ENCODE measurements at places on chromosomes 2 and 18.

DNA sequence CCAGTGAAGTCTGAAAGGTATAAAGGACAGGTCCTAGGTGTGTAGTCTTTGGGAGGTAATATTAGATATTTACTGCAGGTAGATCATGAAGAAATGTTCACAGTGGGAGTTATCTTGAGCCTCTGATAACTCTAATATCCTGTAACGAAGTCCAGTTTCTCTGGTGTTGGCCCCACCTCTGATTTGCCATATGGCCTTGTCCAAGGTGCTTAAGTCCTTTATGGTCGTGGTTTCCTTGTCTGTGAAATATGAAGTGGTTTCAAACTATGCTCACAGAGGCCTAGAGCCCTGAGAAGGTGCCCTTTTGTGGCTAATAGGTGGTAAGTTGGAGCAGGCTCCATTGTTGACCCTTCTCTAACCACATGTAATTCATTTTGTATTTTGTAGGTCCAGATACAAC is 190.7 kb downstream of the ICOS start:
- no peak for DNase-seq

GRCh38 chr2:213001297-213001910 is 150.0 kb downstream of the IKZF2 start:
- no peak for DNase-seq

GRCh38 chr2:41935825-41936224 is 112.0 kb upstream of the PKDCC start:
- no peak for DNase-seq

- DNase-seq: no peak
Measured at GRCh38 chr2:68737711-68738110, 3.1 kb downstream of the ARHGAP25 start.

DNA sequence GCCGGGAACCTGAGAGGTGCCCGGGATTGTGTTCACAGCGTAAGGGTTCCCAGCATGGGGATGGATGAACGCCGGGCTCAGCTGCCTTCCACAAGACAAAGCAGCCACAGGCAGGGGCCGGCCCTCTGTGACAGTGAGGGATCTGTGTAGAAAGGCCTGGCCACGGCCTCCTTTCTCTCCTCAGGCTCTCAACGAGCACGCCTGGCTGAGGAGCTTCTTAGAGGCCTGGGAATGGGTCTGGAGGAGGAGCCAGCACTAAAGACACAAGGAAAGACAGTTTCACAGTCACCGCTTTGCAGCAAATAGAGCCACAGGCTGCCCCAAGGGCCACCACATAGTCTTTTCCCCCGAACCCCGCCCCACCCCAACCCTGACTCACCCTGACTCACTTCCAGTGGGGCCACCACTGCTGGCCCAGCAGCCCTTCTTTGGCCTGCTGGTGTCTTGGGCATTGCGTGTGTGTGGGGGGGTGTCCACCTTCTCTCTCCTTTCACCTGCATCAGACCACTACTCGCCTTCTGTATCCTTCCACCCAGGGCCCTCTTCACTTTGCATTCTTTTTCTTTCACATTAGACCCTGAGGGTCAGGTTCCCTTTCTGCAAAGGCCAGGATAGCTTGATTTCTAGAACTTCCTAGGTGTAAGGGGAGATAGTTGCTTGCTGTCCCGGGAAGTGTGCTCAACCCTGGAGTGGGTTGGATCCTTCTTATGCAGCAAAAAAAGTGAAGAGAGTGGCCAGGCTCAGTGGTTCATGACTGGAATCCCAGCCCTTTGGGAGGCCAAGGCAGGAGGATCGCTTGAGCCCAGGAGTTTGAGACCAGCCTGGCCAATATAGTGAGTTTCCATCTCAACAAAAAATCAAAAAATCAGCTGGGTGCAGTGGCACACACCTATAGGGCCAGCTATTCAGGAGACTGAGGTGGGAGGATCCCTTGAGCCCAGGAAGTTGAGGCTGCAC is 19.3 kb upstream of the HPCAL1 start:
- peak; percentile 48 for DNase-seq

DNA sequence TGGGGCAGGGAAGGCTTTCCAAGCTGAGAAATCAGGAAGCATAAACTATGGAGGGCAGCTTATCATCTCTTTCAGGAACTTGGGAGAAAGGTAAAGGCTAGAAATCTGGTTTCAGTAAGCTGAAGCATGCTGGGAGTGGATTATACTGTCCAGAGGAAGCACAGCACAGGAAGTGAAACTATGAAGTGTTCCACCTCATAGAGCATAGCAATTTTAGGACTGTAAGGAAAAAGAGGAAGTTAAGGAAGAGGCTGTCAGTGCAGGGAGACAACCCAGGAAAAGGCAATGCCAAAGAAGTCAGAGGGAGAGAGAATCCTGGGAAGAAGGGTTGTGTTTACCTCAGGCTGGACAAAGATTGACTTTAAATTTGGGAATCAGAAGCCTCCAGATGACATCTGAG is 51.9 kb downstream of the EFEMP1 start:
- DNase-seq: no peak

GRCh38 chr18:74342416-74343043 is 26.9 kb downstream of the C18orf63 start:
- DNase-seq: no peak

- peak; percentile 45 for DNase-seq
Measured at GRCh38 chr2:217256251-217256650, 396.4 kb upstream of the TNP1 start.

- no peak for DNase-seq
Measured at GRCh38 chr18:36179562-36180355, 7.5 kb upstream of the MOCOS start.

DNA sequence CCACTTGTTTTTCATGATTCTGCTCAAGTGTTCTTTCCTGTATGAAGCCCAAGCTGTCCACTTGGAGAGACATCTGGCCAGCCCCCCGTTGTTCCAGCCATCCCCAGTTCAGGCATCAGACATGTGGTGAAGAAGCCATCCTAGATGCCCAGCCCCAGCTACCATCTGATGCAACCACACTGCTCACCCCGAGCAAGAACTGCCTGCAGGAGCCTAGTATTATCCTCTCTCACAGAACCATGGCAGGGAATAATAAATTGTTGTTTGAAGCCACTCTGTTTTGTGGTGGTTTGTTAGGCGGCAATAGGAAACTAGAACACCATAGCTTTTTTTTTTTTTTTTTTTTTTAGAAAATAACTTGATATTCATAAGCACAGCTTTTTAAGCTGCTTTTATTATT is 19.5 kb upstream of the DARS1 start:
- no peak for DNase-seq

GRCh38 chr2:232245111-232245510 is 133.4 kb upstream of the ALPP start:
- no peak for DNase-seq

GRCh38 chr2:99880148-99880963 is 262.0 kb downstream of the AFF3 start:
- peak; percentile 57 for DNase-seq

DNA sequence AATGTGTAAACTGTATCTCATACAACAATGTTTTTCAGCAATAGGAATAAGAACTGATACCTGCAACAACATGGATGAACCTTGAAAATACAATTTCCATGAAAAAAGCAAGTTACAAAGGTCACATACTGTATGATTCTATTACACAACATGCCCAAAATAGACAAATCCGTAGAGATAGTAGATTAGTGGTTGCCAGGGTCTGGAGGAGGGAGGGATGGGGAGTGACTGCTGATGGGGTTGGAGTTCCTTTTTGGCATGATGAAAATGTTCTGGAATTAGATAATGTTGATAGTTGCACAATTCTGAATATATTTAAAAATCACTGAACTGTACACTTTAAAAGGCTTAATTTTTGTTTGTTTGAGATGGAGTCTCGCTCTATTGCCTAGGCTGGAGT is 33.8 kb downstream of the UBXN4 start:
- DNase-seq: no peak

DNA sequence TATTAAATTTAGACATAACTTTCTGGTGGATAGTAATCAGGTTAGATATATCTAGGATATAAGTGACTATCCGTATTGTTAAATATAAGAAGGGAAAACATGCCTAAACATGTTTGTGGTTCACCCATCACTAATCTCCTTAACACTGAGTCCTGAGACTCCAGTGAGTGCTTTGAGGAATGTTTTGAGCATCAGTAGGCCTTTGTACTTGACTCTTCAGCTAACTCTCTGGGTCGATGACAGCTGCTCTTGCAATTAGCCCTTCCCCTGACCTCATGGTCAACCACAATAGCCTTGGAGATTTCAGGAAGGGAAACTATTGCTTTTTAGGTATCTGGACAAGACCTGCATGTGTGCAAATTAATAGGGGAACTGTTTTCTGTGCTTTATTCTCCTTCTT is 716.8 kb downstream of the EPHA4 start:
- DNase-seq: peak; percentile 8

DNA sequence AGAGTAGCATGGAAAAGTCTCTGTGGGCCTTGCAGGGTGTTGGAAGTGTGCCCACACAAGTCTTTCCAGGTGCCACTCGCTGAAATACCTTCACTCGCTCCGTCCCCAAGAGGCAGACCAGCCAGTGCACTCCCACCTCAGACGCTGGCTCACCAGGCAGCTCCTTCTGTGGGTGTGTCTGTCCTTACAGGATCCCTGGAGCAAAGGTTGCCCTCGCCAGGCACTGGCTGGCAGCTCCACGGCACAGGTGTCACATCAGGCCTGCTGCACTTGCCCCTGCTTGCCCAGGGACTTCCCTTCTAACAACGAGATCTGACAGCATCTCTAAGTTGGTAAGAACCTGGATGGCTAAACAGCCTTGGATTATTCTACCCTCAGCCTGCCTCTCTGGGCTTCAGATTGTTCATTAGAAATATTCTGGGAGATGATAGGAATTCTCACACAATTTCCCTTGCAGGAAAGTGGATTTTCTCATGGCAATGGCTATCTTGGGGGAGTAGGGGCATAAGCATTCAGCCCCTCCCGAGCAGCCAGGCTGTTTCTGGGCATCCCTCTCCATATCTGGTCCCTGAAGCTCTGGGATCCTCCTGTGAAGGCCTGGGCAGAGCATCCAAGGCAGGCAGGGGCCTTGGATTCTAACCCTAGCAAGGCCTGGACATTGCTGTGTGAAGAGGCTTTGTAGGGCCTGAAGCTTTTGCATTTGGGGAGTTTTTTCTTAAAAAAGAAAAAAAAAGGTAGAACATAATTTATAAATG is 262.1 kb downstream of the MYCN start:
- DNase-seq: no peak

GRCh38 chr2:58098254-58099095 is 51.9 kb downstream of the VRK2 start:
- DNase-seq: no peak

DNA sequence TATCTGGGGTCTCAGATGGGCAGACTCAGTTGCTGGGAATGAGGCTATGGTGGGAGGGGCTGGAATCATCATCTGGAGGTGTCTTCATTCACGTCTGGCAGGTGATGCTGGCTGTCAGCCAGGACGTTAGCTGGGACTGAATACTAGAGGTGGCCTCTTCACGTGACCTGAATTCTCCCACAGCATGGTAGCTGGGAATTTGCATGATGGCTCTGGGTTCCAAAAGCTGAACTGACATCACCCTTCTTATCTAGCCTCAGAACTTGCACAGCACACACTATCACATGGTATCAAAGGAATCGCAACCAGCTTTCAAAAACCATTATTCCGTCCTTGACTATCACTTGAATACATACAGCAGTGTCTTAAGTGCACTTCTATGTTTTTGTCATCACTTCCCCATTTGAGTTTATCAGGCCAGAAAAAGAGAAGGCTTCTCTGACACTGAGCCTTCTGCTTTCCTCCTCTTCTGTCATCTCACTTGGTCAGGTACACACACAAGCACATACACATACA is 53.0 kb upstream of the LRP2 start:
- DNase-seq: peak; percentile 36

DNA sequence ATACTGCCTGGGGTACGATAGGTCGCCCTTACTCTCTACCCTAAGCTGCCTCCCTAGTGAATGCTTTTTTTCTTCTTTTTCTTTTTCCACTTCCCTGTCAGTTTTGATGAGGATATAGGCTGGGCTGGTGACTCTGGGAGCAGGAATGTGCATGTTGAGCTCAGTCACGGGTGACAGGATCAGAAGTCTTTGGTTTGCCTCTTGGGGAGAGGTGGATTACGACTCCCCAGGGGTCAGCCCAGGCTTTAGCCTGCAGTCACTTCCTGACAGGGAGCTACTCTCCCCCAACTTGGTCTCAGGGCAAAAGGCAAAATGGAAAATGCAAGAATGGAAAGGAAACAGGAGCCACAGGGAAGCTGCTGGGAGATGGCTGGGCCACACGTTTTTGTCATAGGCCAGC is 57.3 kb downstream of the THNSL2 start:
- no peak for DNase-seq

DNA sequence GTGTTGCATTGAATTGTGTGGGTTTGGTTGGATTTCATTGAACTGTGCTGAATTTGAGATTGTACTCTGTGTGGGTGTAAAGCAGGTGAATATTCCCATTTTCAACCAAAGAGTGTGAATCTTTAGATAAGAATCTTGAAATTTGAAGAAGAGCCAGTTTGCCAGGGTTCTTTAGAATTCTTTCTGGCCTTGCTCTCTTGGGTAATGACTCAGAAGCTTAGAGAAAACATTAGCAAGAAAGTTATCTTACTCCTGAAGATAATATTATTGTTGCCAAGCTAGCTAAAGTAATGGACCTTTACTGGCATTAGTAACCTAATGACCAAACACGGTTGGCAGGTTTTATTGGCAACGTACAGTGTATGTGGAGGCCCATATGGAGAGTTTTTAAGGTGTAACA is 46.4 kb upstream of the SIX3 start:
- DNase-seq: no peak

DNA sequence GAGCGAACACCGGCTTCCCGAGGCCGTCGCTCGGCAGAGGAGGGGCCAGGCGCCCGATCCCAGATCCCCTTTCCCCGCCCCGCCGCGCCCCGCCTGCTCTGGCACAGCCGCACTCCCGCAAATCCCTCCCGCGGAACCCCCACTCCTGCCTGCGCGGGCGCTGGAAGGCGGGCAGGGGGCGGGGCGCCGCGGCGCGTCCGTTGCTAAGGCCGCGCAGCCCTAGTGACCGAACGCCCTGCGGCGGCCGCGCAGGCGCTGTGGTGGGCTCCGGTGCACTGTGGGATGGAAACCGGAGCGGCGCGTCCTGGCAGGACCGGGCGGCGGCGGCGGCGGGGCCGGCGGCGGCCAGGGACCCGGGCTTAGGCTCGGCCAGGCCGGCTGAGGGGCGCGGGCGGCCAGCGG is at the start of gene TRAF3IP1:
Gene TRAF3IP1 (plus strand): TSS at position 273 of the 402 bp plus-strand sequence. CDS start 145 bp downstream, outside the sequence.
- DNase-seq: peak; percentile 93

DNA sequence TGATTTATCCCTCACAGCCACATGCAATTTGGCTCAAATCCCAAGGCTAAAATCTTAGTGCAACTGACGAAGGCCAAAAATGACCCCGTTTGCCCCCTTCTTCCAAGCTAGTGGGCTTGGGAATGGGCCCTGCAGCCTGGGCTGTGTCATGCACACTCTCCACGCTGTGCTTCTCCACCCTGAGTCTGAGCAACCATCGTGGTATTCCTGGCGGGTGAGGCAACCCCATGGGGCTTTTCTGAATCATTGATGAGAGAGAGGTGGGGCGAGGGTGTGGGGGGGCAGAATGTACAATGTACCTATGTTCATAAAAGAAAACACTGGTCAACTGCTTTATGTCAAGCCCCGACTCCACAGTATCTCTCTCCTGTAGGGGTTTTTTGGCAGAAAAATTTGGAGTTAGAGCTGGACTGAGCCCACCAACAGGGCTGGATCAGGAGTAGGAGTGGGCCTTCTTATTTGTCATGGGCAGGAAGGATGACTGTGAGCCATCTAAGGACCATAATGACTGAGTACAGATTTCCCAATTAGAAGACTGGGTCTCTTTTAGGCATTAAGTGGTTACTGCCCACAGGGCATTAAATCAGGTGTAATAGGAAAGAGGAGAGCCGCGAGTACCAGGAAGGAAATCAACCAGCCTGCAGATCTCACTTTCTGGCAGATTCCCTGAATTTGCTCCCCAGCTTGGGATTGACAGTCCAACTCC is 8.9 kb downstream of the SULT1C2 start:
- DNase-seq: no peak

Measured in retina (tissue), 1 donor.